Activated T-cell treated with anti-CD3 and anti-CD28 coated beads, Interleukin-2, amount 50 U/mL, for 48 hours (primary cell): ENCODE measurements at places on chromosomes 1 and 21.

GRCh38 chr1:47865881-47866535 is 131.2 kb downstream of the TRABD2B start:
- no peak for DNase-seq

DNA sequence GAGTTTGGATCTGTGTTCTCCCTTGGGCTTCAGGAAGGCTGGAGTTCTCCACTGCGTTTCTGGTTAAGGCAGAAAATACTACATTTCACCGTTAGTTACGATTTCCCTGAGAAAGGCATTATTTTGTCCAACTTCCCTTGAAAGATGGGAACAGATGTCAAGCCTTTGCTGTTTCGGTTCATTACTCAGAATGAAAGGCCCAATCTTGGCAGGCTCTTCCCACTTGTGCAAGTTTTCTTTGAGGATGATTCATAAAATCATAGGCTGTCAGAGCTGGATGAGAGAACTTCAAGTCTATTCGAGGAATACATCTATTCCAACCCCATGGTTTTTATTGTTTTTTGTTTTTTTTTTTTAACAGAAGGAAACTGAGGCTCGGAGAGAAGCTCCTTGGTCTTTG is 205.2 kb downstream of the GRIK3 start:
- DNase-seq: no peak

- no peak for DNase-seq
Measured at GRCh38 chr1:215830226-215830810, 263.2 kb downstream of the KCTD3 start.

DNA sequence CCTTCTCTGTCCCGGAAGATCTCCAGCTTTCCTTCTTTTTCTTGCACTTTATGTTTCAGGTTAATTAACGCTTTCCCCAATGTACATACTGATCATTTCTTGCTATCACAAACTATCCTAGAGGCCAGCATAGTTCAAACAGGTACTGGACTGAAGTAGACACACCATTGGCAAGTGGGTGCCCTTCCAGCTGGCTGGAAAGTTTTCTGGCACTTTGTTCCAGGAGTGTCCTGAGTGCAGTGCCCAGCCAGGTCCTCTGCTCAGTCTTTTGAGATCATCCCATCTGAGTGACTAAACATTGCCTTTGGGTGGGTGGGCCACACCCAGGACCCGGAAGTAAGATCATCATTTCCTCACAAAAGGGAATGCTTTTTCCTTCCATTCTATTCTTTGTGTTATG is 15.0 kb upstream of the DUSP23 start:
- no peak for DNase-seq

GRCh38 chr1:206510371-206510770 is 3.0 kb downstream of the RASSF5 start:
- DNase-seq: no peak

GRCh38 chr1:155975375-155976061 is 2.8 kb downstream of the ARHGEF2 start:
- no peak for DNase-seq

DNA sequence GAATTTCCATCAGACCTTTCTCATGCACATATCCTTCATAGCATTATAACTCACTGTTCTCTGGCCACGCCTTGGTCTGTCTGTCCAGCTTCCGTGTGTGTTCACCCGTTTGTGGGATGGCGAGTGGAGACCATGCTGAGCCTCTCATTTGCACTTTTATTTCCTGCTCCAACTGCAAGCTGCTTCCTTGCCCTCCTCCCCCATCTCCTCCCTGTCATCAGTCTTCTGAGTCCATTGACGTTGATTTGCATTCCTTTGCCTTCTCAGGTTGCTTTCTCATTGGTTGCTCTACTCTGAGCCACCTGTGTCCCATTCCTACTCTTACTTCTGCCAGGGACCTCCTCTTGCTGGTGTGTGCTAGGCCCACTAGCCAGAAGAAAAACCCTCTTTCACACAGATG is 146.4 kb downstream of the NOS1AP start:
- no peak for DNase-seq

- no peak for DNase-seq
Measured at GRCh38 chr1:107433068-107433467, 292.2 kb downstream of the NTNG1 start.

DNA sequence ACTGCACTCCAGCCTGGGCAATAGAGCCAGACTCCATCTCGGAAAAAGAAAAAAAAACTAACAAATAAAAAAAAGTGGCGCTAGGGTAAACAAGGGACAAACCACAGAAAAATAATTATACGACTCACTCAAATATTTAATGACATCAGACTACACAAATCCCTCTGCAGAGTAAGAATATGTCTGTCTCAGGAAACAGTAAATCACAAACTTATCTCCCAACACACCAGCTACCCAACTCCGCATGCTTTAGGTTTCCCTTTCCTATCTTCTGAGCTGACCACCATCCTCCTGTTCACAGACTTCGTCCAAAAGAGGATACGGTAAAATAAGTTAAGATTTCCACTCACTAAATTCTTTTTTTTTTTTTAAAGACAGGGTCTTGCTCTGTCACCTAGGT is 16.2 kb downstream of the WDR47 start:
- no peak for DNase-seq

DNA sequence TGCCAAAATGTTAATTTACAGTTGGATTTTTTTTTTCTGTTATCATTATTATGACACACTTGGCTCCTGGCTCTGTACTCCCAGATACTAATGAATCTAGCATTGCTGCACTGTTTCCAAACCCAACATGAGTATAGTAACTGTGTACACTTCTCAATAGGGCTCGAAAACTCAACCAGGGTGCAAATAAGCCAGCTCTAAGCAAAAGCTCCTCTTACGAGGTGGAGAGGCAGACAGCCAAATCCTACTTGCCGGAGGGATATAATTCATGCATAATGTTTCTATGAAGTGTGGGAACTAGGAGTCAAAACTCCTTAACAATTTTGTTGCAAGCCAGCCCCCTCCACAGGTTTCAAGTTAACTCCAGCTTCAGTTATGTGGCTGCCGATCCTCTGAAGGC is 510.4 kb upstream of the ZP4 start:
- no peak for DNase-seq

DNA sequence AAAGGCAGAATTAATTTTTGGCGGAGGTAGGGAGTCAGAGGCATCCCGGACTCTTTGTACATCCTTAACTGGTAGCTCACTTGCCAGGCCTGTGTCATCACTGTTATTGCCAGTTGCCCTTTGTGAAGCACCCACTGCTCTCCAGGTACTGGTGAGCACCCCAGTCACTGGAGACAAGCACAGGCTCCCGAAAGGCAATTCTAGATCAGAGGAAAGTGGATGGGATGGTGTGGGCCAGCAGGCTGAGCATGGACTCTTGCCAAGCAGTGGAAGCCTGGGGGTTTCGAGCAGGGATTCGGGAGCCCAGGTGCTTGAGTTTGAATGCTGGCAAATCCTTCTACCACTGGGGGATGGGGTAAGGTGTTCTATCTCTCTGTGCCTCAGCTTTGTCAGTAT is 551.1 kb downstream of the MATN1 start:
- DNase-seq: no peak

- DNase-seq: no peak
Measured at GRCh38 chr1:201760516-201760915, 68.4 kb upstream of the IPO9 start.

- DNase-seq: no peak
Measured at GRCh38 chr1:95086949-95087533, 14.3 kb upstream of the ALG14 start.

GRCh38 chr1:157496121-157496526 is 56.2 kb downstream of the FCRL5 start:
- peak; percentile 43 for DNase-seq

DNA sequence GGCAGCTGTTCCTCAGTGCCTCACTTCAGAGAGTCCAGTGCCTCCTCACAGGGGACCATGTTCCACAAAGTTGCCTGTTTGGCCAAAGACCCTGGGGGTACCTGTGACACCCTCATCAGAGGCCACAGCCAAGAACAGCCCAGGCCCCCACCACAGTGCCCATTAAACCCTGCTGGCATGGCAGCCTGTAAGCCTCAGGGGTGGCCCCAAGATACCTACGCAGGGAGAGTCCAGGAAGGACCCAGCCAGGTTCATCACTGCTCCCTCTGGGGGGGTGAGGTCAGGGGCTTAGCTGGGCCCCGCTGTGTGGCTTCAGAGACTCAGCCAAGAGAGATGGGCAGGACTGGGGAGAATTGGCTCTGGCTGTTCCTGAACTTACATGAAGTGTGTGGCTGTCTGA is 19.1 kb upstream of the PRDM16 start:
- DNase-seq: no peak

GRCh38 chr1:63323865-63324778 is 1.8 kb downstream of the FOXD3 start:
- peak; percentile 22 for DNase-seq

DNA sequence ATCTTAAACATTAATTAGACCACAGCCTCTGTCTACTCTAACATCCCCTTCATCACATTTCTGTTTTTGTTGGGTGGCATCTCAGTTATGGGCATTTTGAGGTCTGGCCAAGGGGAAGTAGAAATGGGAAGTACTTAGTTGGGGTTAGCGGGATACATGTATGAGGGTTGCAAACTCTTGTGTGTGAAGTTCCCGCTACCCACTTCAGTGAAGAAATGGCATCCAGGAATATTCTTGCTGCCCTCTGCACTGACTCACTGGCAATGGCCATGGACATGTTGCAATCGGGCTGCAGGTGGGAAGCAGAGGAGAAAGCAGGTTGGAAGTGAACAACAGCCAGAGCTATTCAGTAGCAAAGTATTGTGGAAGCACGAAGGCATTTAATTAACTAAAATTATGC is 7.4 kb downstream of the CD48 start:
- no peak for DNase-seq

DNA sequence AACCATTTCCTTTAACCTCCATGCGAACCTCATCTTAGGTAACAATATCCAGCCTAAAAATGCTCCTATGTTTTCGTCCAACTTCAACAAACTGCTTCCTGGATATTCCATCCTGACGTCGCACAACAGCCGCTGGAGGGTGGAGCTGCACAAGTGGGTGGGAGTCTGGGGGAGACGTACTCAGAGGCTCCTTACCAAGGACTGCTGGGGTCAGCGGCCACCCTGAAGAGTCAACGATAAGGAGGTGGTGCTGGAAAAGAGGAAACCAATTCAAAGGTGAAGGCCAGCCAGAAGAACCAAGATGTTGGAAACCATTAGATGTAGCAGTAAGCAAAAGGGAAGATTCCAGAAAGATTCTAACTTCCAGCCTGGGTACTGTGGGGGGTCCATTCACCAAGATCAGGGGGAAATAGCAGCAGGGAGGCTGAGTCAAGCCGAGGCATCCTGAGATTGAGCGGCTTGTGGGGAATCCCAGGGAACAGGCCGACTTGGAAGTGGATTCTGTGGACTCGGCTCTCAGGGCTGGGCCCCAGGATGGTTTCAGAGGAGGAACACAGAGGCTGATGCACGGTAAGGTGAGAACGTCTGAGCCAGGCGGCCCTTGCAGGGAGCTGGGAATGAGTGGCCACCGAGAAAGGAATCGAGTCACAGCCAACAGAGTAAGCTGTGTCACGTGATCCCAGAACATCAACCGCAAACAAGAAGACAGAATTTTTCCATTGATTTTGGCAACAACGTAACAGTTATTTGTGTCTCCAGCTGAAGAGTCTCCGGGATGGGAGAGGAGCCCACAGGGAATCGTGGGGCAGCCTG is 375.7 kb downstream of the NPHP4 start:
- no peak for DNase-seq

GRCh38 chr1:33410091-33410701 is 20.7 kb downstream of the PHC2 start:
- DNase-seq: no peak

DNA sequence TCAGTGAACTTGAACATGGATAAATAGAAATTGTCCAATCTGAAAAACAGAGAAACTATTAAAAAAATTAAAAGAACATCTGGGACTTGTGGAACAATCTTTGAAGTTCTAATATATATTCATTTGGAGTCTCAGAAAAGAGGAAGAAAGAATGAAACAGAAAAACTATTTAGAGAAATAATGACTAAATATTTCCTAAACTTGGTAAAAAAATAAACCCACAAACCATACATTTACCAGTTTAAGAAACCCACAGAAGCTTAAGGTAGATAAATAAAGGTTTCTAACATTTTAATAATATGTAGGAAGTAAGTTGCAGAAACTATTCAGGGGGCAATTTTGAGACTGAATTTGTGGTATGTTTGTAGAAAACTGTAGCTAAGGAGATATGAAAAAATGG is 437.8 kb downstream of the PTBP2 start:
- no peak for DNase-seq

DNA sequence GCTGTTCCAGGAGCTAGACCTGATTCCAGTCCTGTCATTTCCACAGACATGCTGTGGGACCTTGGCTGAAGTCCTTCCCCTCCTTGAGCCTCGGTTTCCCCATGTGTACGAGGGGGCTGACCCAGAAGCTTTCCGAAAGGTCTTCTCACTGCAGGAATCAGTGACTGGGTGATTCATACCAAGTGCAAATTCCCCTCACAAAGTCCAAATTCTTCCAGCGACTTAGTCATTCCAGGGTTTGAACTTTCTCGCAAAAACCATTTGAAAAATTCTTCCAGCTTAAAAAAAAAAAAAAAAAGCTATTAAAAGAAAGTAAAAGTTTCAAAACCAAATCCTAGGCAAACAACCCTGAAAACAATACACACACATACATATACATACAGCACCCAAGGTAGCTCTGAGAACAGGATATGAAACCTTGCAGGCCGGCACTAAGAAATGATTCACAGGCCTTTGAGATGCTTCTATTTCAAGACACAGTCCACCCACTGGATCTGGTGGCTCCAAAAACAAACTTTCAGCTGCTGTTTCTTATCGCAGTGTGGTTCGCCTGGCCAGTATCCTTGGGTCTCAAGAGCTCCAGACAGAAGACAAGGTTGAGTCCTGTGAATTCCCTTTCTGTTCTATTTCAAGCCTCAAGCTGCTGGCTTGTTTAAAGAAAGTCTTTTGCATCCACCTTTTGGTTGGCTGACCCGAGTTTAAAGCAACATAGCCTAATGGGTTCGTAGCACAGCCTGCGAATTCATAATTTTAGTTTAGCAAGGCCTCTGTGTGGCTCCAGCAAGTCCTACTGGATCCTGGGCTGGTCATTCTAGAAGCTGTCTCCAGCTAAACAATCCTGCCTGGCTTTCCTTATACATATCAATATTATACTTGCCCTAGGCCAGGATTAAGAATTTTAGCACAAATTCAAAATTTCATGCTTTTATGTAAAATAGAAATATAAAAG is 18.0 kb upstream of the ID3 start:
- peak; percentile 59 for DNase-seq

DNA sequence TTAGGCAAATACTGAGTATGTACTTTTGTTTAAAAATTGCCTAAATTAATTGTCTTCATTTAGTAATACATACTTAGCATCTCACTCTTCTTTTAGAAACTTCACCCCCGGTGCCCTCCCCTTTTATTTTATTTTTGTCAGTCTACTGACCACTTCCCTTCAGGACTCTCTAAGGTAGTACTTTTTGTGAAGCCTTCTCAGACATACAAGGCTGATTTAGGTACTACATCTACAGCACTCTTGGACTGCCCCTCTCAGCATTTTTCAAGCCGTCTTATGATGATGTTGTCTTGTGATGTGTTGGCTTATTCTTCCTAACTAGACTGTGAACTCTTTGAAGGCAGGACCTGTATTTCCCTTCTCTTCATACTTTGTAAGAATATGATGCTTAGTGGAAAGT is 24.7 kb downstream of the RPS6KC1 start:
- DNase-seq: no peak

GRCh38 chr1:185593271-185593670 is 140.9 kb upstream of the HMCN1 start:
- no peak for DNase-seq
